Stimulated activated CD4-positive, alpha-beta T cell treated with anti-CD3 and anti-CD28 coated beads, TNF-alpha, amount 100 ng/mL, for 1 hour (primary cell): ENCODE measurements at places on chromosomes 4 and X.
A peak's percentile ranks its signal among the peaks of the same experiment; 100 is the strongest.

- DNase-seq, result no peak
Measured at GRCh38 chr4:39706741-39707511, 9.0 kb downstream of the UBE2K start.

DNA sequence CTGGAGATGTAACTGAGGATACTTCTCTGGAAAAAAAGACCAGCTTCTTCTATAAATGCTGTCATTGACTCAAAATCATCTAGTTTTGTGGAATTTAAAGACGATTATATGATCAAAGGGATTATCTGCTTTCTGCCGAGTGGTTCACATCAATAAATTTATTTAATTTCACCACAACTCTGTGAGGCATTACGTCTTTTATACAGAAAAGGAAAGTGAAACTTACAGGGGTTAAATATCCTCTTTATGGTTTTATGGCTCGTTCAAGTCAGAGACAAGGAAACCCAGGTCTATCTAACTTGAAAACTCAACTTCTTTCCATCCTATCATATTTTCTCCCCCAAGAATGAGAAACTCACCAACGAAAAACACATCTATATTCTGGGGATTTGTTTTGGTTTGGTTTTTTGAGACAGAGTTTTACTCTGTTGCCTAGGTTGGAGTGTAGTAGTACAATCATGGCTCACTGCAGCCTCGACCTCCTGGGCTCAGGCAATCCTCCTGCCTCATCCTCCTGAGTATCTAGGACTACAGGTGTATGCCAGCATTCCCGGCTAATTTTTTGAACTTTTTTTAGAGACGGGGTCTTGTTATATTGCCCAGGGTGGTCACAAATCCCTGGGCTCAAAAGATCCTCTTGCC lies 377.9 kb upstream of the EMCN start:
- DNase-seq, result no peak

DNA sequence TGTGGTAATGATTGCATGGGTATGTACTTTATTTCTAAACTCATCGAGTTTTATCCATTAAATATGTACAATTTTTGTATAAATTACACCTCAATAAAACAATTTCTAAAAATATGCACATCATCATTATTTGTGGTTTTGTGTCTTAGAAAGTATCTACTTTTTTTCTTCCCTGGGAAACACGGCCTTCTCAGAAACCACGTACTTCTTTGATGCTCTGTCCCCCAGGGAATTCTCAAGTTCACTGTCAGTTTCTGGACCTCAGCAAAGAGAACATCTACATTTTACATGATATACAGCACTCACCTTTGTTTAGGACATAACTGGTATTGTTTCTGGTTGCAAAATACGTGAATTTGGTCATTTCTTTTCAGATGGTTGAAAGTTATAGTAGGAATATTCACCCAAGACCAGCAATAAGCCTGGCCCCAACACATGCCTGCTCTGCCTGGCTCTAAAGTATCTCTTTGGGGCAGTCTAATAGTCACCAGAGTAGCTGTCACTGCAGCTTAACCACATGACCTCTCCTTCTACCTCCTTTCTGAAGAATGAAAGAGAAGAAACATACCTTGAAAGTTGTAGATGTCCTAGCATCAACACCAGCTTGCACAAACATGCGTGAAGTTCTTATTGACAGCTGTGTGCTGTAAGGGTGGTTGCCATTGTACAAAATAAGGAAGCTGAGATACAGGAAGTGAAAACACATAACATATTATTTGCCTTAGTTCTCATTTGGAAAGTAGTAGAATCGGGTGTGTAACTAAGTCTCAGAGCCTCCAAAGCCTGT lies 48.4 kb upstream of the SPANXN4 start:
- DNase-seq, result no peak

- no peak for DNase-seq
Measured at GRCh38 chr4:140049849-140050637, 103.9 kb downstream of the MAML3 start.

- no peak for DNase-seq
Measured at GRCh38 chrX:148865277-148866210, 365.1 kb downstream of the AFF2 start.

DNA sequence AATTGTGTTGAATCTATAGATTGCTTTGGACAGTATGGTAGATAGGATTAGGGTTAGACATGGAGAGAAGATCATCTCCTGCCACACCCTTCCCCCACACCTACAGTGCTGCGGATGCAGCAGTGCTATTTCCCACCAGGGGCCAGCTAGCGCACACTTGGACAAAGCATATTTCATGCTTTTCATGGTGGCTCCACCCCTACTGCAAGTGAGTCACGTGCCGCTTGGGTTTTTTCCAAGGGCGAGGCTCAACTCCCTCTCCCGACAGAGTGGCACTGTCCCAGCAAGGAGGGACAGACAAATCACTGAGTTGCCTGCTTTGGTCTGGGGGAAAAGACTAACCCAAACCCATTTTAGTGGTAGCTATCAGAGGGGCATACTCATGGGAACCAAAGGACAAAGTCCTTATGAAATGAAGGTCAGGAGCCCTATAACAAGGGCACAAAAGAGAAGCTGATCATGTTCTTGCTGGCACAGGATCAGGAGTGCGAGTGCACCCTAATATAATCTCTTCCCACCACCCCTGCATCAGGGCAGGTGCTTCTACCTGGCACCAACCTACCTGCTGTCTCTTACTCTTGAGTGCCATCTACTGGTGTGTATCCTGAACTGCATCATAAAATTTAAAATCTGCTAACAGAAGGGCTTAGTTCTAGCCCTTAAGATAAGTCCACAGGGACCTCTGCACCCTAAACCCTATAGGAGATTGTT lies 55.1 kb upstream of the PGAM4 start:
- DNase-seq, result no peak

DNA sequence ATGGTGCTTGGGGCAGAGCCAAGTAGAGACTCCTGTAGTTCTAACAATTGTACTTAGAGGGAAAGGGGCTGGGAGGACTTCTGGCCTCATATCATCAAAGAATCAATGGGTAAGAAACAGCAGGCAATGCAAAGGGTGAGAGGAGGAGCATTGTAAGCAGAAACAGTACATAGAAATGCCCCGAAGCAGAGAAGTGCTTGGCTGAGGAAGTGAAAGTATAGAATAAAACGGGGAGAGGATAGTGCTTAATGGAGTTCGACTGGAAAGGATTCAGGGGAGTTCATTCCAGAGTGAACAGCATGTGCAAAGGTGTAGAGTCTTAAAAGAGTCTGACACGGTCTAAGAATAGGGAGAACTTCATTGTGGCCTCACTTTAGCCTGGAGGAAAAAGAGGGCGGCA lies 103.0 kb downstream of the SYNPO2 start:
- DNase-seq, result no peak

DNA sequence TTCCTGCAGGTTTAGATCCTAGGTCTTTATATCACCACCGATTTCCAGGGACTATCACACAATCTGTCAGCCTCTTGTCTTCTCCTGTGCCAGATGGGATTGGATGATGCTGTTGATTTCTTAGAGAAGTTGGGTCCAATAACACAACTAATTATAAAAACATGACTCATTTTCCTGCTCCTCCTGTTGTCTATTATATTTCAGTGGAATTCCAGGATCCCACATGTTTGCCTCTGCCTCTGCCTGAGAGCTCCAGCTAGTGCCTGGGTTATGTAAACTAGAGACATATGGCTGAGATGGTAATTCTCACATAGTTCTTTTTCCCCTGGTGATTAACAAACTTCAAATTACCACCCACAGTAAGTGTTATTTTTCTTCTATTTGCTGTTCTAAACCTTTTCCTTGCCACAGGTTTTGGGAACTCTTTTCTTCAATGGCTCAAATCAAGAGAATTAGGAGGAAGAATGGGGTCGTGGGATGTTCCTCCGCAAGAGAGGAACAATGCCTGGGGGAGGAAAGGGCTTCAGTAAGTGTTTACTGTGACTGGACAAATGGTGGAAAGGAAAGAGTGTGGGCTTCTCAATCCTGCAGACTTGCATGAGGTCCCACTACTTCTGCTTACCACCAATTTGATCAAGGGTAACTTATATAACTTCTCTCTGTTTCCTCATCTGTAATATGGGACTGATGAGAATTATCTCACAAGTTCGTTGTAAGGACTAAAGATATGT lies 3.4 kb upstream of the HOPX start:
- DNase-seq, result no peak

- no peak for DNase-seq
Measured at GRCh38 chr4:1500231-1500965, 94.2 kb upstream of the NKX1-1 start.

GRCh38 chr4:80228460-80228859 lies 31.2 kb downstream of the PRDM8 start:
- no peak for DNase-seq

GRCh38 chr4:173420801-173421200 lies 21.9 kb upstream of the SCRG1 start:
- DNase-seq, result no peak

GRCh38 chrX:3545901-3546300 lies 167.5 kb downstream of the PRKX start:
- DNase-seq, result no peak

DNA sequence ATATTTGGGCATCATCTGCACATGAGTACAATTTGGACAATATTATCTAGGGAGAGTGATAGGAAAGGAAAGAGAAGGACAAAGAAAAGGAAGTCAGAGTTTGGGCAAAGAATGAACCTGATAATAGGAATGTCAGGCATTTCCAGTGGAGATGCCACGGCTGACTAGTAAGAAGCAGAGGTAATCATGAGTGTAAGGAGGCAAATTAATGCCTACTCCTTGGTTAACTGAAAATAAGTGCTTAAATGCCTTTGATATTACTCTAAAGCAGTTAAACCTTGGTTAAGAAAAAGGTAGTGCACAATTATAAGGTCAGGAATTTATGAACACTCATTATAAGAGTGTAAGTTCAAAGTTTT lies 99.2 kb upstream of the DDIT4L start:
- no peak for DNase-seq

DNA sequence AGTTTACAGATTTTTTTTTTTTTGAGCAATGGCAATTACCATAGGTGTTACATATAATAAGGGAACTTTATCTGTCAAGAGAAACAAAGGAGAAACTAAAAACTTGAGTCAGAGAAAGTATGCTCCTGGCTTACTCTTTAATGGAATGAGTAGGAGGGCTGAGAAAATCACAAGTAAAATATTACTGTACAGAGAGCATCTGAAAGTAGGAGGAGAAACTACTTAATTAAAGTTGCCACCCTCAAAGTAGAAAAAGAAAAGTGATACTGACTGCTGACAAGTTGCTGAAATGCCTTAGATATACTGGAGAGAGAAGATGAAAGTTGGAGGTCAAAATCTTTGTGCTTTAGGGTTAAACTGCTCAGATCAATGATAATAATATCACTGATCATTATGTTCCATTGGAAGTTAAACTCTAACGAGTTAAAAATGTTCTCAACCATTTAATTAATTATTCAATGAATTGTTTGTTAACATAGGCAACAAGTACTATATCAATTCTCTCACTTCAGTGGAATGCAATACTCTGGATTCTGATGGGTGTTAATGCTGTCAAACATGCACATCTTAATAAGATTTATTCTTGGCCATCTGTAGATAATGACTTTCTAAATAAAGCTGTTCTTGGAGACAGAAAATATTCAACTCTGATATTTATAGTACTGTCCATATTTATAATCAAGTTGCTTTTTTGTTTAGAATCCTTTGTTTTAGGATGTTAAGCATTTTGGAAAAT lies 61.2 kb upstream of the CAMK2D start:
- DNase-seq, result no peak

DNA sequence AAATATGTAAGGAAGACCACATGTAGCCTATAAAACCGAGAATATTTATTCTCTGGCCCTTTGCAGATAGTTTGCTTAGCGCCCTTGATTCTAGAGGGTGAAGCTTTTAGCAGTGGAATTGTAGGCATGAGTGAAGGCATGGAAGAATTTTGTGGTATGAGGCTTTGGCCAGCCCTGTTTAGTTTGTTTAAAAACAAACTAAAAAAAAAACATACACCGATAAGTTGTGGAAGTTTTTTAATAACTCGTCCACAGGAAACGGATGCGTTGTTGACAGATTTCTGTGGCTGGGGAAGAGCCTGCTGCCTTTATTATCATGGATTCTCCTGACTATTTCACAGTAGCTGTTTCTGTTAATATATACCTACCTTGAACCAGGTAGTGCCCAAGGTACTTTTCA lies 194.7 kb upstream of the LNX1 start:
- DNase-seq, result no peak

DNA sequence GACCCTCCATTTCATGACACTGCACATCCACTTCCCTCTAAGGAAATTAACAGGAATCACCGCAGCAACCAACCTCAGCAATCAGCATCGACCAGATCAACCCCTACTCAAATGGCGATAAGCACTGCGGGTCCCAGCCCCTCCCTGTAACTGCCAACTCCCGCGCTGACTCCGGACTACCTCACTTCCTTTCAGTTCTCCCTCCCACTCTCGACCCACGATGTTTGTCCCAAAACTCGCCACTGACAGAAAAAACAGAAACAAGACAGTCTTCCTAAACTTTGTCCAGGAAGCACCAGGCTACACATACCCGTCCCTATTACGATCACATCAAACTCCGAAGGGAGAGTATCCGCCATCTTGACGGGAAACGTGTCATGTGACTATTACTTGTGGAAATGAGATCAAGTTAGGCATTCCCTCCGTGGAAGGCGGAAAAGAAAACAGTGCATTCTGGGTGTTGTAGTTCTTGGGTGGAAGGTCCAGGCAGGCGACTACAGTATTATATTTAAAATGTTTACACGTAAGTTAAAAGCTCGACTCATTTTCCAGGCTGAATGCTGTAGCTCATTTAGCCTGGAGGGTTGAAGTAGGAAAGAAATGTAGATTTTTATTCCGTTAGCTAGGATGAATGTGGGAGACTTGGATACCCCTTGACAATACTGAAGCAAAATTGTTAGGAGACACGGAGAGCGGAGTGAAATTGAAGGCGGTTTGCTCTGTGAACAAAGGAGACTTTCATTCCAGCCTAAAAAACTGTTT lies at the start of gene CHM:
CHM (minus strand) TSS at position 385 of the 762 bp plus-strand sequence; CDS start at position 359, 26 bp downstream.
- peak; percentile 13 for DNase-seq

GRCh38 chr4:128524311-128524710 lies 236.7 kb upstream of the PGRMC2 start:
- no peak for DNase-seq

DNA sequence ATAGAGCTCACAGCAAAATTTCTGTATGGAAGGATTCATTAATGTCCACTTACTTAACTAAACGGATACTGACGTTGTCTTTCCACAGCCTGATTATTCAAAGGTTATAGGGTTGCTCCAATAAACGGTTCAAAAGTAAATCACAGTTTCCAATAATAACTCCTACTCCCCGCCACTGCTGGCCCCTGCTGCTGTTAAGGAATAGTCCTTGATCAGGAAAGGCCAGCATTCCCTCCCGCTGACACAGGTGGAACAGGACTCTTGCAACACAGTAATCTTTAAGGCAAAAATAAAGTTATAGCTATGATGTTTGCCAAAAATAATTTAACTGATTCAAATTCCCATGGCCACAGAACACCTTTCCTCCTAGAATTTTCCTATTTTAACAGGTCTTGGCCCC lies 53.9 kb downstream of the FAT1 start:
- DNase-seq, result no peak
